Fibroblast of the conjunctiva (primary cell): ENCODE measurements at places on chromosomes 1 and 21.

GRCh38 chr1:161427733-161428516 is 60.2 kb upstream of the CFAP126 start:
- peak; percentile 43 for DNase-seq

DNA sequence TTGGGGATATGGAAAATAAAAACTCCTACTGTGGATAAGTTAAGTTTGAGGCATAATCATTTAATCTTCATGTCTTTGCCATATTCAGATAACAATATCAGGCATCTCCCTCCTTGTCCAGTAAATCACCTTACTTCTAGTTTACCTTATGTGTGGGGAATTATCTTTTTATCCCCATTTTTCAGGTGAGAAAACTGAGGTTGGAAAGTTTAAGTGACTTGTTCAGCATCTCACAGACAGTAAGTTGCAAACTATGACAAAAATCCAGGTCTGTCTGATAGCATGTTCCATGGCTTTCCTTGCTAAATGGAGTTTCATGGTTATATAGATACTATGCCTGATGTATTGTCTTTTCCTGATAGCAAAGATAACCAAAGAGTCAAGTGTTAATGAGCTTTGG is 79.7 kb downstream of the TMEM200B start:
- no peak for DNase-seq

- no peak for DNase-seq
Observed at GRCh38 chr1:154962156-154962749, 671 bp upstream of the PYGO2 start.

GRCh38 chr1:117137281-117137855 is 15.8 kb upstream of the TRIM45 start:
- no peak for DNase-seq

DNA sequence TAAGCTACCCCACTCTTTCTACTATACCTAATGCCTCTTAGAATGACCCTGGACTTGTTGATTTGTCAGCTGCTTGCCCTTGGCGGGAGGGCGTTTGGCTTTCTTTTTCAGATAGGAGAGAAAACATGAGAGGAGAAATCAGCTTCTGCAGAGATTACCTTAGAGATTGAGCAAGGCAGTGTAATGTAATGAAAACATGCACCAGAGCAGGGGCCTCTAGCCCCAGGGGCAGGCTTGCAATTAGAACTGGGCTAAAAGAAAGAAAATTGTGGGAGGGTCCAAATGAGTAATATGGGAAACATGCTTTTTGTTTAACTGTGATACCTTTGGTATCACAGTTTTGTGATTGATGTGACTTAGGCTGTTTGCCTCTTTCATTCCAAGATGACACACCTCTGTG is 89.7 kb downstream of the PBX1 start:
- DNase-seq: no peak

GRCh38 chr1:5532811-5533210 is 459.4 kb downstream of the NPHP4 start:
- no peak for DNase-seq

GRCh38 chr1:32250893-32251716 is at the start of gene LCK:
Gene LCK, plus strand, starts transcription at chr1:32251265. Its CDS starts 23,065 bp downstream, at chr1:32274330.
- no peak for DNase-seq

DNA sequence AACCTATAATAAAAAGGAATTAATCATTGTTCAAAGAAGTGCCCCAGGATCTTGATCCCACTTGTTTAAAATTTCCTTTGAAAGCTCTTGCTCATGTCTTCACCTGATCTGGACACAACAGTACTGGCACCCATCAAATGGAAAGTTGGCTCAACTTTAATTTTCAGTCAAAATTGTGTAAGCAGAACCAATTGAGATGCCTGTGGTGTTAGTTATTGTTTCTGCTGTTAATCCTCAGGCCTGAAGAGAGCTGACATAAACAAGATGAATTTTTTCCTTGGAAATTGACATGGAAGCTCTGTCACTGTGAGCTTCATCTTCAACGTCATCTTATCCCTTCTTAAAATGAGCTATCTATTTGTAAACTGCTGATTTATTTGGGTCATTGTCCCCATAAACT is 88.3 kb upstream of the TNFSF4 start:
- no peak for DNase-seq

DNA sequence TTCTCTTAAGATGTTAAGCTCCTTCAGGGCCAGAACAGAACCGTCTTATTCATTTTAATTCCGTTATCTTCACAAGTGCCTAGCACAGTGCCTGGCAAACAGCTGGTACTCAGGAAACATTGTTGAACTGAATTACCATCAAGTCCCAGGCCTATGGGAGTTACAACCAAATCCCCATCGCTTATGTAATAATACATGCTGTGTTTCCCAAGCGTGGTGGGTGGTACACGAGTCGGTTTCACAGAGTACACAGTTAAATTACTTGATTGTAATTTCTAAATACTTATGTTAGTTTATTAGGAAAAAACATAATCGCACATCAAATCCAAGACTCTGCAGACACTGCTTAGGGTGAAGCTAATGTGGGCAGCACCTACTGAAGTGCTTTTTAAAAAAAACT is 1.0 kb downstream of the ANGEL2 start:
- no peak for DNase-seq

- DNase-seq: no peak
Observed at GRCh38 chr1:41293779-41294178, 51.7 kb upstream of the SCMH1 start.

DNA sequence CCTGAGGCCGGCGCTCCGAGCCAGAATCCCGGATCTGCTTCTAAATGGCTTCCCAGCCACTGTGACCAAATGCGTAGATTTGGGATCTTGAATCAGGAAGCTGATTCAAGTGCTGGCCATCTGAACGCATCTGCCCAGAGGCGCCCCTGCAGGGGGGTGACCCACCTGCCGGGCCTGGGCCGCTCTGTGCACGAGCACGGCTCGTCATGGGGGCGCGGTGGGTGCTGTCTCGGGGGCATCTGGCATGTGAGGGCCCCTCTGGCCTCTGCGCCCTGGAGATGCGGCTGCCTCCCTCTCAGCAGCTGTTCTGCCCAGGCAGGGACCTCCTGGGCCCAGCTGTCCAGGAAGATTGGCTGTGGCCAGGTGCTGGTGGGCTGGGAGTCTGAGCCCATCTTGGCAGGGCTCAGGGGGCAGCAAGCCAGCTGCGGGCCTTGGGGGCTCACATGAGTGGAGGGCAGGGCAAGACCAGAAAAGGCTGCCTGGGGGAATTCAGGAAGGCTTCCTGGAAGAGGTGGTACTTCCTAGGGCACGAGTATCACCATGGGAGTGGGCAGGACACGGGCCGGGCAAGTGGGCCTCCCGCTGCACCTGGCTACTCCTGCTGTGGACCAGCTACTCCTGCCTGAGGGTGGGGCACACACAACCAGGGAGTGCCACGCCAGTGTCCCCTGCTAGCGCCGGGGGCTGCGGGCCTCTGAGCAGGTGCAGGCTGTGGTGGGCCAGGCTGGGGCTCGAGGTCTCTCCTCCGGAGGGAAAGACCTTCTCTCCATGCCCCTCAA is 25.1 kb downstream of the PLCH2 start:
- no peak for DNase-seq

- DNase-seq: no peak
Observed at GRCh38 chr1:198631292-198631691, 7.5 kb upstream of the PTPRC start.

DNA sequence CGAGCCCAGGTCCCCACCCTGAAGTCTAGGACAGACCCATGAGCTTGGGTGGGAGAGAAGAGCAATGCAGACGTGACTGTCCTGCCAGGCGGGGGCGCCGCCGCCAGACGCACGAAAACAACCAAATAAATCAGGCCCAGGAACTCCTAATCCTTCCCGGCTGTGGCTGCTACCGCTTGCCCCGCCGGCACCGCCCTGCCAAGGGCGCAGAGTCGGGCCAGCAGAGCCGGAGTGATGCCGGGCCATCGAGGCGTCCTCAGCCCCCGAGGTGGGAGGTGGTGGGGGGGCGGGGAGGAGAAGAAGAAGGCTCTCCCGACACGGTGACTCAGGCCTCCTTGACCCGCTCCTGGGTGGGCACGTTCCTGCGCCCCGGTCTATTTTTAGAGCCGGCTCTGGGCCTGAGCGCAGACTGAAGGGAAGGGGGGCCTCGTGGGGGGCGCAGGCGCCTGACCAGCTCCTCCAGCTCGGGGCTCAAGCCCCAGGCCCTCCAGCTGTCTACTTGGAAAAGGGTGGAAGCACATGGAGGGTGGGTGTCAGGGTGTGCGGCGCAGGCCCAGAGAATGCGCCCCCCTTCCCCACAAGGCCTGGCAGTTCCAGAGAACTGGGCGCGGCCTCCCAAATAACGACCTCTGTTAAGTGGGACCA is 10.7 kb upstream of the COL16A1 start:
- DNase-seq: peak; percentile 69

GRCh38 chr1:61202854-61203598 is 120.7 kb downstream of the NFIA start:
- DNase-seq: peak; percentile 47

- no peak for DNase-seq
Observed at GRCh38 chr1:212186427-212187207, 98.6 kb upstream of the PPP2R5A start.

- no peak for DNase-seq
Observed at GRCh38 chr1:156717351-156717750, 10.9 kb upstream of the METTL25B start.

DNA sequence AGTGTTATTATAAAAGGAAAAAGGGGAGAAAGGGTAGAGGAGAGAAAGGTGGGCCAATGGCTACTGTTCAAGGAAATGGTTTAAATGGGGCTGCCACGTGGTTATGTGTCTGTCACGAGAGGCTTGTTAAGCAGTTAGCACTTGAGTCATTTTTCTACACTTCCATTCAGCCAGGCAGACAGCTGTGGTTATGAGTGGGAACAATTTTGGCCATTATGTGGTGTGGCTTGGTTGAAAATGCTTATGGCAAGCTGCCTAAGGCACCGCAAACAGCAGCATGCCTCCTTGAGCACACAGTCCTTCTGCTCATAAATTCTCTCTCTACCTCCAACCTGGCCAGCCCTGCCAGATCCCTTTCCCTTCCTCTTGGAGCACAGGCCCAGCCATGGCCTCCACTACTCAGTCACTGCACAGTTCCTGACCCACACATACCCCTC is 3.2 kb upstream of the SRM start:
- no peak for DNase-seq

GRCh38 chr1:17922833-17923232 is 167.7 kb downstream of the ACTL8 start:
- peak; percentile 3 for DNase-seq

DNA sequence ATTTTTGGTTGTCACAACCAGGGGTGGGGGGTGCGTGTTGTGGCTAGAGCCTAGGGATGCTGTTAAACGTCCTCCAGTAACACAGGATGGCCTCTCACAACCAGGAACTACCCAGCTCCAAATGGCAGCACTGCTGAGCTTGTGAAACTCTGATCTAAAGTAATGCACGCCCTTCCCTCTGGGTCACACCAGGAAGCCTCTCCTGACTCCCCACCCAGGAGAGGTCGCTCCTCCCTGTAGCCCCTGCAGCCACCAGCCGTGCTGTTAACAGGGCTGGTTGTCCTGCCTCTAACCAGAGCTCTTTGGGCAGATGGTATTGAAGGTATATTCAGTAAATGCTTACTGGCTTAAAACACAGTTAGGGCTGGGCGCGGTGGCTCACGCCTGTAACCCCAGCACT is 73.2 kb downstream of the NKAIN1 start:
- DNase-seq: no peak

GRCh38 chr1:23600283-23600682 is 41.0 kb upstream of the ID3 start:
- DNase-seq: no peak

DNA sequence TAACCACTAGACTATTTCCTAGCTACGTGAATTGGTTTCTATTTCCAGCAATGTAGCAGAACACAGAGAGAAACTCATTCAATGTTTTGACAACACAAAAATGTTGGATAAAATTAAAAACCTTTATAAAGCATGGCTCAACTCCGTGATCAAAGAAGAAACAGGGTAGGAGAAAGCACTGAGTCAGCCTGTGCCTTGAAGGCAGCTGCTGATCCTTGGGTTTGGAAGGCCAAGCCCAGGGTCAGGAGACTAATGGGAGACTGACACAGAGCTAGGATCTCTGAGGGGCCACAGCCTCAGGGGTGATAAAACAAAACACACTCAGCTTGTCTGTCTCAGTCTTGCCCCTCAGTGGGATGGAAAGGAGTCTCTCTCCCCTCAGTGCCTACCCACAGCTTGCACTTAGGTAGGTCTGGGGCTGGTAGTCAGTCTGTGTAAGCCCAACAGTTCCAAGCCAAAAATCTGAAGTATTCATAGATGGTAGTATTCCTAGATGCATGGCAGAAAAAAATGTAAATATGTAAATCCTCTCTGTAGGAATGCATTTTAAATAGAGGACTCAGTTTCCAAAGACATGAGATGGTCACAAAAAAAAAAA is 53.3 kb downstream of the B3GALNT2 start:
- no peak for DNase-seq

DNA sequence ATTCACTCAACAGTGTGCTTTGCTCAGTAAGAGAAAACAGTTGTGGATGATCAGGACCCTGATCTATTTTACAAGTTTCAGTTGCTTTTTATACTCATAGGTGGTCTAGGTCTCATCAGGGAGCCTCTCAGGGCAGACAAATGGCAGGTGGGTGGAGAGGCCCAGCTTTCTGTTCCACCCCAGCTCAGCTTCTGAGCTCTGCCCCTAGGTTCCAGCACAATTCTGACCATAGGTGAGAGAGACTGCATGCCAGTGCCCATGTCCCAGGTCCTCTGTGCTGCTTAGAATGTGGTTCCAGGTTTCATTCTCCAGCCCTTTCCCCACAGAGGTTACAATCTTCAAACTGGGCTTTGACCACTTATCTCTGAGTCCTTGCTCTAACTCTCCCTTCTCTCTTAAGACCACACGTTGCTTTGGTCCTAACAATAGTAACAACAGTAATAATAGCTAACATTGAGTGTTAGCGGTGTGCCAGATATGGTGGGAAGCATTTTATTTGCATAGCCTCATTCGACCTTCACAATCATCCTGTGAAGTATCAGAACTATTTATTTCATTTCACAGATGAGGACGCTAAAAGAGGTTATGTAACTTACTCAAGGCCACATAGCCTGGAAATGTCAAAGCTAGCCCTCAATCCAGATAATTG is 19.6 kb upstream of the DUSP10 start:
- no peak for DNase-seq

DNA sequence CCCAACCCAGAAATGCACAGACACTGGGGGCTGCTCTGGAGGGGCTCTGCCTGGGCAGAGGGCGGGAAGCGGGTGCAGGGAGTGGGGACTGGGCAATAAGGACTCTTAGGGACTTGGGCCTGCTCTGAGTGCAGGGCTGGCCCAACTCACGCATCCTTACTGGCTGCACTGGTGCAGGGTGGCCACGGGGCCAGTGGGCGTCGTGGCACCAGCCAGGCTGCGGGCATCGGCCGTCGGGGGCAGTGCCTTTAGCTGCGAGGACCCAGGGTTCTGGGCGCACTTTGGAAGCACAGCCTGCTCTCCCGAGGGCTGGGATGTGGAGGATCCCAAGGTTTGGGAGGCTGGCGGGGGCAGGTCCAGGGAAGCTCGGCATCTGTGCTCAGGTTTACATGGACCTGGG is 27.1 kb upstream of the TTLL10 start:
- no peak for DNase-seq

GRCh38 chr1:215963621-215964020 is 396.5 kb downstream of the KCTD3 start:
- DNase-seq: no peak

- no peak for DNase-seq
Observed at GRCh38 chr1:206732508-206732907, 38.1 kb upstream of the IL19 start.
